ENCODE measurements at places on chromosomes 4 and X. TPM values are rescaled to one million over a fixed set of nuclear protein-coding genes. Genes with fewer than 3 reads are reported as not detected.

MAGEB17 gene
- not detected for total RNA-seq

DMRTC1 gene
- total RNA-seq, result not detected

ENPP6 gene
- 1.9 TPM for total RNA-seq

ZNF595 gene
- 57.9 TPM for total RNA-seq

SNX12 gene
- 57.9 TPM for total RNA-seq

SPP1 gene
- 161 TPM for total RNA-seq

ATP11C gene
- total RNA-seq, result 75.1 TPM

ADRA2C gene
- total RNA-seq, result 2.2 TPM

PTTG2 gene
- total RNA-seq, result not detected

NXF2B gene
- 0.31 TPM for total RNA-seq

FAT1 gene
- 36.9 TPM for total RNA-seq

MAGEC2 gene
- total RNA-seq, result not detected

ABLIM2 gene
- total RNA-seq, result 22.2 TPM

PWWP3B gene
- total RNA-seq, result 0.63 TPM

TRO gene
- 119 TPM for total RNA-seq

TCEAL2 gene
- total RNA-seq, result 29.4 TPM

SSX3 gene
- not detected for total RNA-seq

SERTM2 gene
- not detected for total RNA-seq

GAGE12J gene
- total RNA-seq, result not detected

GPRIN3 gene
- total RNA-seq, result 35.1 TPM

PAGE2 gene
- total RNA-seq, result not detected

RAB41 gene
- not detected for total RNA-seq

KCTD8 gene
- 1.6 TPM for total RNA-seq

NMU gene
- total RNA-seq, result 2.2 TPM

LNX1 gene
- total RNA-seq, result 54.1 TPM

TCEAL6 gene
- total RNA-seq, result 5.9 TPM

PSAPL1 gene
- not detected for total RNA-seq

CACNA1F gene
- not detected for total RNA-seq

NLRP2B gene
- 0.31 TPM for total RNA-seq

BST1 gene
- total RNA-seq, result 0.94 TPM

CLDN22 gene
- total RNA-seq, result not detected

IL3RA gene
- total RNA-seq, result 1.6 TPM

UGT2A3 gene
- total RNA-seq, result not detected

NPY2R gene
- 1.3 TPM for total RNA-seq

PPARGC1A gene
- total RNA-seq, result 8.5 TPM

CTAG2 gene
- not detected for total RNA-seq

CPZ gene
- total RNA-seq, result 0.31 TPM

IRAK1 gene
- 12.2 TPM for total RNA-seq

GNRHR gene
- total RNA-seq, result not detected

ARHGAP24 gene
- 3.1 TPM for total RNA-seq

GLRA2 gene
- total RNA-seq, result 86.1 TPM

DRP2 gene
- total RNA-seq, result 8.5 TPM

DUX4 gene
- total RNA-seq, result not detected

GAGE12H gene
- total RNA-seq, result not detected

TCEAL5 gene
- total RNA-seq, result 6.6 TPM

CT55 gene
- total RNA-seq, result 0.31 TPM

CYSLTR1 gene
- total RNA-seq, result 0.63 TPM

SULT1E1 gene
- total RNA-seq, result 2.8 TPM

Measured in parietal lobe (tissue), 2 donors.